M059J (cell line): ENCODE measurements at places on chromosomes 6 and 20.

- DNase-seq, result no peak
Observed at GRCh38 chr20:16314320-16314719, 258.9 kb downstream of the KIF16B start.

GRCh38 chr6:52953911-52954839 lies 40.9 kb downstream of the GSTA4 start:
- DNase-seq, result peak; percentile 83

GRCh38 chr6:161273274-161273751 lies 548 bp downstream of the AGPAT4 start:
- peak; percentile 65 for DNase-seq

DNA sequence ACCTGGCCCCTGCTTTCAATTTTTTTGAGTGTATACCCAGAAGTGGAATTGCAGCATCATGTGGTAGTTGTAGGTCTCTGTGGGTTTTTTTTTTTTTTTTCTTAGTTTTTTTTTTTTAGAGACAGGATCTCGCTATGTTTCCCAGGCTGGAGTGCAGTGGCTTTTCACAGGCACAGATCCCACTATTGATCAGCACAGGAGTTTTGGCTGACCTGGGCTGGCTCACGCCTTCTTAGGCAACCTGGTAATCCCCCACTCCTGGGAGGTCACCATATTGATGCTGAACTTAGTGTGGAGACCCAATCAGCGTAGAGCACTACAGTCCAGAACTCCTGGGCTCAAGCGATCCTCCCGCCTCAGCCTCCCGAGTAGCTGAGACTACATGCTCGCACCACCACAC lies 25.9 kb downstream of the MTO1 start:
- no peak for DNase-seq

GRCh38 chr6:82524031-82524430 lies 160.4 kb downstream of the TPBG start:
- DNase-seq, result no peak

DNA sequence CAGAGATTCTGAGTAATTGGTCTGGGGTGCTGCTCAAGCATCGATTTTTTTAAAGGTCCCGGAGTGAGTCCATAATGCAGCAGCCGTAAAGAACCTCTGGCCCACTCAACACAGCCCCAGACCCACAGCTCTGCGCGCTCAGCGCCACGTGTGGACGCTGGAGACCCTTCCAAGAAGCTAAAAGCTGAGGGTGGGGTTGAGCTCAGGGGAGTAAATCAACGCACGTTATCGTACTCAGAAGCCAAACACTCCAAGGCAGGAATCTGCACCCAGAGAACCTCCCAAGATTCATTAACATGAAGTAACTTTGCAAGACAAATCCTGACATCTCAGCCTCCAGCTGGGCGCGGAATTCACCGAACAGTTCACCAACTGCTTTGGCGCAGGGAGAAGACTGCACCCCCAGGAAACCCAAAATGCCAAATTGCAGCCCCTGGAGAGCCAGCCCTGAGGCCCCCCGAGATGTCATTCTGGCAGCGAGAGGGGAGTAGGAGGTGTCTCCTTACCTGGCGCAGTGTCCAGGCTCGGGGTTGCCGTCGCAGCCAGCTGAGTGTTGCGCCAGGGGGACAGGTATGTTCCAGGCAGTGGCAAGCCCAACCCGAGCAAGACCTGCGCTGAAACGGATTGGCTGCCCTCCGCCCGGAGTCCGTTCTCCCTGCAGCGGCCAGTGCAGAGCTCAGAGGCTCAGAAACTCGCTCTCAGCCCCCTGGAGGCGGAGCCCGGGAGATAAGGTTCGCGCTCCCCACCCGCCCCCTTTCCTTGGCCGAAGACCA lies at the start of gene COL21A1:
TSS of gene COL21A1 (minus strand) at position 700 of the 773 bp plus-strand sequence. CDS start 64,962 bp downstream, outside the sequence.
- peak; percentile 60 for DNase-seq

- no peak for DNase-seq
Observed at GRCh38 chr6:118770112-118770788, 118.9 kb upstream of the CEP85L start.

GRCh38 chr6:157579467-157580031 lies 198.6 kb downstream of the ZDHHC14 start:
- DNase-seq, result peak; percentile 74

- DNase-seq, result peak; percentile 93
Observed at GRCh38 chr6:29005183-29005885, at the start of gene ZNF311. ZNF311 (minus strand) TSS chr6:29005315; CDS start chr6:29003954, 1,361 bp downstream.

- no peak for DNase-seq
Observed at GRCh38 chr20:17651129-17651759, 30.8 kb downstream of the RRBP1 start.

GRCh38 chr20:58712151-58712791 lies 19.7 kb downstream of the NPEPL1 start:
- no peak for DNase-seq

DNA sequence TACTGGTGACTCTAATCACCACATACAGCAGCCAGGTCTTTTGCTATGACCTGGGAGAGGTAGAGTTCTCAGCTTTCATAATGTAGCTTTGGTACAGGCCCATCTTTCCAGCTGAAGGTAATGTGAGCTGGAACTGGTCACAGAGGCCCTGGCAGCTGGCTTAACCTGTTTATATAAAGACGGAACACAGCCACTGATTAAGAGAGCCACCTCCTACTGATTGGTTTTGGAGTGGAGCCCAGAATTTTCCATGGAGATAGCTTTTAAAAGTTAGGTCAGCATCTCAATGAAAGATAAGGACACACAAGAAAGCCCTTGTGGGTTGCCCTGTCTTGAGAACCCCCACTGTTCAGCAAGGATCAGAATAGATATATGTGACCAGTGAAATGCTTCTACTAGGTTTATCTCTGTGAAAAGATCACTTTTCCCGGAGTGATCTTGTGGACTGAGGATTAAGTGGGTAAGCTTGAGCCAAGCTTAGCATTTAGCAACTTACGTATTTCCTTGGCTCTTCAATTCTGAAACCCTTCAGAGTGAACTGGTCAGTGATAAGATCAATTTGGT lies 213.7 kb upstream of the CITED2 start:
- DNase-seq, result peak; percentile 98

GRCh38 chr6:46323312-46323965 lies 152.7 kb upstream of the ENPP5 start:
- peak; percentile 80 for DNase-seq

DNA sequence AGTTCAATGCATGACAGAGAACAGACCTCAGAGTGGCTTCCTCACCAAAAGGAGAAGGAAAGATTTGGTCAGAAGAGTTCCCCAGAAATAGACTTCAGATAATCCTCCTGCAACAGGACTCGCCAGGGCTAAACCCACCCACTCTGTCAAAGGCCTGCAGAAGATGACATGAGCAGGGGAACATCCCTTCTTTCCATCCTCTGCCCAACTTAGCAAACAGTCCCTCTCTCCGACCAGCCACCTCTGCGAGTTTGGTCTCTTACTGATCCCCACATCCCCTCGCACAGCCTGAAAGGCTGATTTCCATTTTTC lies 7.5 kb downstream of the NFATC2 start:
- DNase-seq, result no peak

GRCh38 chr6:47698342-47698787 lies at the start of gene ADGRF4:
ADGRF4 (plus strand) TSS chr6:47698580; CDS start chr6:47707246, 8,666 bp downstream.
- peak; percentile 88 for DNase-seq

DNA sequence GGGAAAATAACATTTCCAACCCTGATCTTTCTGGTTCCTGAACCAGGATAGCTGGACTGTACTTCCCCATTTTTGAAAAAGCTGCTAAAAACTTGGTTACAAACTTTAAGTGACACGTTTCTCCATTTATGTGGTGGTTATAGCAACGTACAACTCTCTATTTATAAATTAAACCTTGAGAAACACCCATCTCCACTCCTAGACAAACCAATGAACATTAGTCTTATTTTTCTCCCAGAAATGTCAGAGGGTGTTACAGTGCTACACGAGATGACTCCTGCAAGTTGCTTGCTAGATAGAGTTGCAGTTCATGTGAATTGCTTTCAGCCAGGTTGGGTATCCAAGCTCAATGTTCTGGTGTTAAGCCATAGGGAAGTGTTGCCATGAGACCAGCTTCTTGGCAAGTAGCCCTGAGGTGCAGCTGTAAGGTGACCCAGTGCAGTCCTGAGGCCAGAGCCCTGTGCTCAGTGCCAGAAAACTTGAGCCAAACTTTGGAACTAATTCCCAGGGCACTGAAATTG lies 51.3 kb upstream of the REV3L start:
- peak; percentile 89 for DNase-seq

DNA sequence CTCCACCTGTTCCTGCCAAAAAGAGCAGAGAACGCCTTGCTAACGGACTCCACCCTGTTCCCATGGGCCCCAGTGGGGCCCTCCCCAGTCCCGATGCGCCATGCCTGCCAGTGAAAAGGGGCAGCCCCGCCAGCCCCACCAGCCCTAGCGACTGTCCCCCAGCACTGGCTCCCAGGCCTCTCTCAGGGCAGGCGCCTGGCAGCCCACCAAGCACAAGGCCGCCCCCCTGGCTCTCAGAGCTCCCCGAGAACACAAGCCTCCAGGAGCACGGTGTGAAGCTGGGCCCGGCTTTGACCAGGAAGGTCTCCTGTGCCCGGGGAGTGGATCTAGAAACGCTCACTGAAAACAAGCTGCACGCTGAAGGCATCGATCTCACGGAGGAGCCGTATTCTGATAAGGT lies 201.8 kb downstream of the SASH1 start:
- no peak for DNase-seq

GRCh38 chr20:38515631-38516030 lies 43.0 kb downstream of the RALGAPB start:
- DNase-seq, result no peak

GRCh38 chr6:141484711-141485110 lies 648.0 kb upstream of the GJE1 start:
- peak; percentile 80 for DNase-seq

GRCh38 chr6:3345836-3346235 lies 87.1 kb downstream of the PSMG4 start:
- no peak for DNase-seq

DNA sequence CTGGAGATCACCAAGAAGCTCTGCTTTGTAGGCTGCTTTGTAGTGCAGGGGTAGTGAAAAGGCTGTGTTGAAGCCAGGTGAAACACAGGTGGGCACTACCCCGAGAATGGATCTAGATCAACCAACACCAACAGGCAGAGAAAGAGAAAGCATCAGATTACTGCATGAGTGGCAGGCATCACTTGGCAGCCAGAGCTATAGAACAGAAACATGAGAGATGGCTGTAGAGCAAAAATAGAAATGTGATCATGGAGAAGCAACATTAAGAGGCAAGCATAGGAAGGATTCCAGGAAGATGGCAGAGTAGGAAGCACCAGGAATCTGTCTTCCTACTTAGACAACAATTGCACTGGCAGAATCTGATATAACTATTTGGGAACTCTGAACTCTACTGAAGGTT lies 311.1 kb upstream of the TCF21 start:
- DNase-seq, result no peak

DNA sequence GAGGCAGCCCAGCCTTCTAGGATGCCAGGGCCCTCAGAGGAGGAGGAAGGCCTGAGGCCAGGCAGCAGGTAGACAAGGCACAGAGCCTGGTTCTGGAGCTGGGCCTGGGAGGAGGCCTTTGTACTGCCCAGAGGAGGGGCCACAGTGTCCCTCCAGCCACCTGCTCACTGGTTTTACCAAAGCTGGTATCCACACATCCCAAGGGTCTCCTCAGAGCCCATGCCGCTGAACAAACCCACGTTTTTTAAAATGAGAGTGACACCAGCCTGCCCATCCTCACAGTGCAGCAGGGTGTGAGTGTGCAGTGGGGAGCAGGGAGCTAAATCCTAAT lies 162.7 kb downstream of the LY86 start:
- no peak for DNase-seq

DNA sequence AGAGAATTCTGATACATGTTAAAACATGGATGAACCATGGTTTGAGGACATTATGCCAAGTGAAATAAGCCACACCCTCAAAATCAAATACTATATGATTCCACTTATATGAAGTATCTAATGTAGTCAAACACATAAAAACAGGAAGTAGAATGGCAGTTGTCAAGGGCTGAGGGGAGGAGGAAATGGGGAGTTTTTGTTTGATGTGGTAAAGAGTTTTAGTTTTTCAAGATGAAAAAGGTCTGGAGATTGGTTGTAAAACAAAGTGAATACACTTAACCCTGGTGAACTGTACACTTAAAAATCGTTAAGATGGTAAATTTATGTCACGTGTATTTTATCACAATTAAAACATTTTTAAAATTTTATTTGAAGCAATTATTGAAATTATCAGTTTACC lies 127.4 kb upstream of the GRIK2 start:
- no peak for DNase-seq

DNA sequence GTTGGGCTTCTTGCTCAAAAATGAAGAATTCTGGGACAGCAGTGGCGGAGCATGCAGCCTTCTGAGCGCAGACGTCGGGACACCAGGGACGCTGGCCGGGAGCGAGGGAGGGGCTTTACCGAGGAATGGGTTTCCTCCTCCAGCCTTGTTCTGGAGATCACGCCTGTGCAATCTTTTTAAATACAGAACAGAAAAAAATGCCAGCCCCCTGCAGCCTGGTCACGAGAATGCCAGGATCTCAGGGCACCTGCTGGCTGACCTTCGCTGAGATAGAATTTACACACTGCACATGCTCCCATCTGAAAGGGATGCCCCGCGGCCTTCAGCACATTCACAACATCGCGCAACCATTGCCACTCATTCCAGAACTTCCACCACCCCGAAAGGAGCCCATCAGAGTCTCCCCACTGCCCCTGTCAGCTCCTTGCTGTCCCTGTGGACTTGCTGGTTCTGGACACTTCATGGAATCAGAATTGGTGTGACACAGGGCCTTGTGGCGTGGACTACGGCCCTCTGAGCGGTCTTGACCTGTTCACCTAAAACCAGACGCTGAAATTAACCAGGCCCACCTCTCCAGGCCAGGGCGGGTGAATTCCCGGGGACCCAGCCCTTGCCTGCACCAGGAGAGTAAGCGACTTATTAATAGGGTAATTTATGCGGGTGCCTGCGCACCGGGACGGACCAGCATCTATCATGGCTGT lies 20.6 kb upstream of the BHLHE23 start:
- no peak for DNase-seq

DNA sequence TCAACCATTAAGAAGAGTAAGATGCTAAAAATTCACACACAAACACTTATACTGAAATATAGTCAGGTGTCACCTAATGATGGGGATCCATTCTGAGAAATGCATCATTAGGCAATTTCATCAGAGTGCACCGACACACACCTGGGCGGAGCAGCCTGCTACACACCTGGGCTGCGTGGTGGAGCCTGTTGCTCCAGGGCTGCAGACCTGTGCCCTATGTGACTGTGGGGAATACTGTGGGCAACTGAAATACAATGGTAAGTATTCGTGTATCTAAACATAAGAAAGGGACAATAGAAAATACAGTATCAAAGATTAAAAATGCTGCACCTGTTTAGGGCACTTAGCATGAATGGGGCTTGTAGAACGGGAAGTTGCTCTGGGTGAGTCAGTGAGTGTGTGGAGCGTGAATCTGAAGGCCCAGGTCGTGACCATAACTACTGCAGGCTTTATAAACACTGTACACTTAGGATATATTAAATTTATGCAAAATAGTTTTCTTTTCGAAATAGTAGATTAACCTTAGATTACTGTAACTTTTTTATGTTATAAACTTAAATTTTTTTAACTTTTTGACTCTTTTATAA lies 124.4 kb upstream of the AFDN start:
- no peak for DNase-seq
